Fibroblast of villous mesenchyme (primary cell): ENCODE measurements at places on chromosomes 3 and 15.
A peak's percentile ranks its signal among the peaks of the same experiment; 100 is the strongest.

DNA sequence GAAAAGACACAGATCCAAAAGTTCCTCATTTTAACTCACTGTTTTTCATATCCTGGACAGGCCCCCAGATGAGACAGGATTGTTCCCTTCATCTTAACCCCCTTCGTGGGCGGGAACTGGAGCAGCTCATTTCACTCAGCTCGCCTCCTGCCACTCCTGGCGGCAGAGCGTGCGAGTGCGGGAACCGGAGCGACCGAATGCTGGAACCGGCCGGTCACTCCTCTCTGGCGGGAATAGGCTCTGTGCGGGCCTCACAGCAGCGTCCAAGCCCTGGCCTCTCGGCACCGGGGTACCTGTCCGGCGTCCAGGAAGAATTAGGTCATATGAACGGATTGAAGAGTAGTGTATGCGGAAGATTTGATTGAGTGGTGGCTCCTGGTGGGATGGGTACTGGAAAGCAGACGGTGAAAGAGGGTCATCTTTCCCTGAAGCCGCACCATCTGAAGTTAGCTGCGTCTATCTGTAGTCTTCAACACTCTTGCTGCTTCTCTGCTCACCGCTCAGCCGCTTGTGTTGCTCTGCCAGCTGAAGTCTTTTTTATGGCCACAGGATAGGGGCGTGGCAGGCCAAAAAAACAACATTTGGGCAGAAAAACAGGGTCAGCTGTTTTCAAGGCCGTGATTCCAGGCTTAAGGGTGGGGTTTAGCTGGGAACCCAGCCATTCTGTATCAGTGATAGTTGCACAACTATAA is 42.3 kb upstream of the FXR1 start:
- peak; percentile 38 for DNase-seq

DNA sequence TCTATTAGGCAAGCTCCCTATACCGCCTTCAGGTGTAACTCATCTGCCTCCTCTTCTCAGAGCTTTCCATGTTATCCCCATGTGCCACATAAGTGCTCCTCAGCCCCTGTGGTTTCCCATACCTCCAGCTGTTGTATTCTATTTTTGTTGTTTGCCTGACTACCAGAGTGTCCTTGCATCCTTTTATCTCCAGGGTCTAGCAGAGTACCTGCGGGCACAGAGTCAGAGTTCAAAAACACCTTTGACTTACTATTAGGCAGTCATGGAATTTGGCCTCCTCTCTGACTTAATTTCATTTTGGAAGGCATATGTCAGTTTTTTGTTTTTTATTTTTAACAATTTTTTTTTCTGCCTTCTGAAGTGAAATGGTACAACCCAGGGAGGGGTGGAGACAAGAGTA is 7.1 kb downstream of the GPR87 start:
- DNase-seq, result no peak

- DNase-seq, result peak; percentile 93
Observed at GRCh38 chr3:15629860-15630597, 28.5 kb downstream of the BTD start.

- DNase-seq, result peak; percentile 73
Observed at GRCh38 chr3:70832089-70832833, 519.8 kb upstream of the MDFIC2 start.
